ENCODE measurements at places on chromosomes 2 and 18.

DNA sequence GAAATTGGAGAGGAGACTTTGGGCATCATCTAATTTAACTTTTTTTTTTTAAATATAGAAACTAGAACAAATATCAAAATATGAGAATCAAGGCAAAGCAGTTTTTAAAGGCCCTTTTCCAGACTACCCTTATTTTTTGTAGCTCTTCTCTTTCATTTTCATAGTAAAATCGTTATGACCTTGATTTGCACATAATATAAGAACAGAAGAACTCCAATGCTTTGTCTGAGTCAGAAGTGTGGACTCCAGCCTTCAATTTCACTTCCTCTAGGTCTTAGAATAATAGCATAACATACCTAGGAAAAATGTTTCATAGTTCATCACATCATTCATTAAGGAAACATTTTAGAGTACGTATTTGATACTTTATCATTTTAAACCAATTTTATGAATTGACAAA, 74.4 kb downstream of the ANKRD12 start:
- DNase-seq: no peak

GRCh38 chr18:32368170-32368569, 102.5 kb downstream of the GAREM1 start:
- no peak for DNase-seq

- DNase-seq: no peak
Observed at GRCh38 chr2:237388036-237388435, 25.9 kb downstream of the COL6A3 start.

DNA sequence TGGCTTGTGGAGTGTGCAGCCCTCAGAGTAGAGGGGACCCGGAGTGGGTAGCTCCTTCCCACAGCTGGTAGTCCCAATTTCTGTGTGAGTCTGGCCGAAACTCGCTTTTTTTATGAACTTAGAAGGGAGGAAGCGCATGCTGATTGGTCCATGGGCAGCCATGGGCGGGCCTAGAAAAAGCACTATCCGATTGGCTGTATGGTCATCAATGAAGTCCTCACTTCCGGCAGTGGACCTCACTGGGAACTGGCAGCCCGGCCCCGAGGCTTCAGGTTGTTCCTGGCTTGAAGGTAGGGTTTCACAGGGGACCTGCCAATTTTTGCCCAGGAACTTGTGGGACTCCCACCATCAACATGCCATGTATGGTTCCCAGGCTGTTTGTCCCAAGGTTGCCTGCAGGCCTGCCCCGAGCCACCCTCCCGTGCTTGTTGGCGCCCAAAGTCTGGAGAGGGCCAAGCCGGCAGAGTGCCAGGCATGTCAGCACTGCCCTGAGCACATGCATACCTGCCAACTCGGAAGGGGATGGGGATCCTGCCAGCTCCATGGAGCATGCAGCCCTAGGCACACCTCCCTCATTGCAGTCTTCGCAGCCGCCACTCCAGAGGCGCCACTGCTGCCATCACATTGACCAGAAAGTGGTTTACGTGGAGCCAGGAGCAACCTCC, 98.5 kb downstream of the ATP9B start:
- no peak for DNase-seq

DNA sequence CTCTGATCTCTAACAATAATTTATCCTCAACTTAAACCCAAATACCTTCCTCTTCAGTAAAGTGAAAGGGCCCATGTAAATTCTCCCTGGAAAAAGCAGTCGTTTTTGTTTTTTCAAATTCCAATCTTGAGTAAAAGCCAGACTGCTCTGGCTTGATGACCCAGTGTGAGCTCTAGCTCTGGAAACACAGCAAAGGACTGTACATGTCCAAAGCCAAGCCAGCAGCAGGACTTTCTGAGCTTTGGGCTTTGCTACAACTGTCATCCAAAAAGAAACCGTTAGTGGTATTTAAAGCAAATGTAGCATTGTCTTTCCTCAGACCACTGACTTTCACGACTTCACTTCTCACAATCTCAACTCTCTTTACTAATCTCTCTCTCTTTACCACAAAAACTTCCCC, 25.4 kb downstream of the SH3YL1 start:
- no peak for DNase-seq

DNA sequence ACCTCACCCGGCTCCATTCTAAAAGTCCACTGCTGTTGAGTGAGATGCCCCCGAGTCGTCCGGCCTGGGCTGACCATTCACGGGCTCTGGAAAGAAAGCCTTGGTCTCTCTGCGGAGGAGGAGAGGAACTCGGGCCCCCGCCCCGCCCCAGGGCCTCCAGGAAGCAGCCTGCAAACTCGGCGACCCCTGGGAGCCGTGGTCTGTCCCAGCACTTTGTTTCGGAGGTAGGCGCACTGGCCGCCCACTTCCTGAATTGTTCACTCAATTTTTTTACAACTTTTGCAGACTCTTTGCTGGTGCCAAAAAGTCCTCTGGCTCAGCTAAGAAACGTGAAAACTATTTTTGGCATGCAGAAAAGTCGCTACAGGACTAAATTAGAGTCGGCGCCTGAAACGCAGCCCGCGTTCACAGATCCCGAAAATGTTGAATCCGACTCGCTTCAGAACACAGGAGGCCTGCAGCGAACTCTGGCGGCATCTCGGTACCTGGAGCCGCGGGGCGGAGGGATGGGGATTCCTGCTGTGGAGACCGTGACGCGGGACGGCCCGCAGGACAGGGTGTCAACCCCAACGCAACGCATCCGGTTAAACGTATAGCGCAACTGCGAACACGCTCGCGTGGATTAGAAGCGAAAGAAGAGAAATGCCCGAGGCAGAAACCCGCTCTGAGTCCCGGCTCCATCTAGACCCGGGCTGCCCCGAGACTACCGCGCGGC, 1.5 kb downstream of the PXDN start:
- DNase-seq: peak; percentile 64

GRCh38 chr18:63922049-63922448, 14.3 kb downstream of the SERPINB10 start:
- DNase-seq: no peak

GRCh38 chr2:43131051-43131889, 95.1 kb downstream of the ZFP36L2 start:
- peak; percentile 77 for DNase-seq

GRCh38 chr2:190435031-190435670, 27.0 kb downstream of the MFSD6 start:
- no peak for DNase-seq

- no peak for DNase-seq
Observed at GRCh38 chr18:71808616-71809015, 735.5 kb downstream of the CBLN2 start.

DNA sequence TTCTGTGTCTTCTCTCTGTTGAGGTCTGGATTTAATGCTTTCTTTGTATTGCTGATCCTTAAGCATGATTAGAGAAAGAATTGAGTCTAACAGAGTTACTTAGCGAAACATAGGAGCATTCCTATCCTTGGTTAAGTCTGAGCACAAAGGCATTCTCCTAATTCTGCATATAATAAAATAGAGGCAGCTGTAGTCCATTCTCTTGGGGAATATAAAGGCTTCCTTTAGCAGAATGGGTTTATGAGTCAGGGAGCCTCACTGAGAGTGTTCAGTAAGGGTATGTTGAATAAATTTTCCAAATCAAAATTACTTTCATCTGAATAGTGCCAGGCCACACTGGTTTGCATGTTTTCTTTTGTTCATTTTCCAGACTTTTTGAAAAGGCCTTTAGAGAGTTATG, 101.5 kb downstream of the GALNT1 start:
- no peak for DNase-seq

DNA sequence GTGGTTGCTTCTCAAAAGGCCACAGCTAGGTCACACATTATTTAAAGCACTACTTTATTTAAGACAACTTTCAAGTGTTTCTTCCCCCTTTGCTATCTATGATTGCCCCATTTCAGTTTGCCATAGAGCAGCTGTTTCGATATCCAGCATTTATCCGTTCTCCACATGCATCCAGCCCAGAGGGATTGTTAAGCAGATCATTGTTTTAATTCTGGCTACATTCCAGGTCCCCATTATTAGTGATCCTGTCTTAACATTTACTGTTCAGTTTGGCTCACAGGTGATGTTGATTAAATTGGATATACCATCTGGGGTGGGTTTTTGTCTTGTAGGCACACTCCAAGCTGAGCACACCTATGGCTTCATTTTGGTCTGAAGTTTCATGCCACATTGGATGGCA, 638.7 kb downstream of the ZEB2 start:
- no peak for DNase-seq

DNA sequence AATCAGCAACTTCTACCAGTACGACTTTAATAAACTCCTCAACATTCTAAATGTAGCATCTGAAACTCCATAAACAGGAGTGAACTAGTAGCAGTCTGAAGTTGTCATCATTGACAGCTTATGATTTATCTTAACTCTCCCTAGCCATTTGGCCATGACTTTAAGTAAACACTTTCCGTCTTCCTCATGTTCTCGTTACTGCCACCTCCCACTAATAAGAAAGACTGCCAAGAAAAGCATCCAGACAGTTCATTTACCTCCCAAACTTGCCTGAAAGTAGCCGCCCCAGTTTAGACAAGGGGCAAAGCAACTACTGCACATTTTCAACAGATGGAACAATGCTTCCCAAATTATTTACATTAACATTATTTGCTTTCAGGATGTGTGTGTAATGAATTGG, 287.5 kb downstream of the OSR1 start:
- no peak for DNase-seq

DNA sequence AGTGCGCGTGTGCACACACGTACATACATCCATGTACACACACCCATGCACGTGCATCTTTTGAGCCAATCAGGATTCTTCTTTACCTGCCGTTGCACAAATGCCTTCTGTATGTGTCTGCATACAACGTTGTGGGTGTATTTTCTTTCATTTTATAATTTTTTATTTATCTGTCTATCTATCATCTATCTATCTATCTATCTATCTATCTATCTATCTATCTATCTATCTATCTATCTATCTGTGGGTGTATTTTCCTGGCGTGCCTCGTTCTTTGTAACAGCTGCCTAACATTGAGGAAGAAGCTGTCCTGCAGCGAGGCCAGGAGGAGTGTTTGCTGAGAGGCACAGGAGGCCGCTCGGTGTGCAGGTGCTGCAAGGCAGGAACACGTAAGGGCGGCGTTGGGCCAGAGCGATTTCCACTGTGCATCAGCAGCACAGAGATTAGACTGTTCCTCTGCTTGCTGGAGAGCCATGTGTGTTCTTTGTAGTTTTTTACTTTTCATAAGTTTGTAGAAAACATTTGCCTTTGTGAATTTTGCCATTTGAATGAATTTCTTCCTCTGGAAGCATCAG, 84.4 kb downstream of the DGKD start:
- DNase-seq: no peak

DNA sequence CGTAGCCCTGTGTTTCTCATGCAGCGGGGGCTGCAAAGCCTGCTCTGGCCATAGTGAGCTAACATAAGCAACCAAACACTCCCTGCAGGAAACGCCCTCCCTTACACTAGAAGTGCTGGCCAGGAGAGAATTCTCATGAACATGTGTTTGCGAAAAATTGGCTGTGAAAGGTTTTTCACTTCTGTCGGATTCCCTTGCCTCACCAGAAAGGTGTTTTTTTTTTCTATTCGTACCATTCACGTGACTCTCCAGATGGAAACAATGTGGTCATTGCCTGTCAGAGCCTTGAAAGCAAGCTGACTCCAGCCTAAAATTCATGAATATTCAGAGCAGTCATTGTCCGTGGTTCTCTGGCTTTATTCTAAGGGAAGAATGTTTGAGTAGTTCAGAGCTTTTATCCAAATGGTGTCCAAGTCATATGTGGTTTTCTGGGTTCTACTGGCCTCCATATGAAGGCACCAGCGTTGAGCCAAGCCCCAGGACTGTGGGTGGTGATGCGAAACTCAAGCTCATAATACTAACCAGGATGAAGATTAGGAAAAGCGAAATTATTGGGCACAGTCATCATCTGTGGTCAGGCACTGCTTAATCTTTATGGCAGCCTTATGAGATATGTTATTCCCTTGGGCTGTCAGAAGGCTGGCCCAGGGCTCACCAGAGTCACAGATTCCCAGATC, 236.4 kb downstream of the ALPK2 start:
- DNase-seq: no peak

- DNase-seq: no peak
Observed at GRCh38 chr2:178484245-178485041, 4.2 kb downstream of the PLEKHA3 start.

DNA sequence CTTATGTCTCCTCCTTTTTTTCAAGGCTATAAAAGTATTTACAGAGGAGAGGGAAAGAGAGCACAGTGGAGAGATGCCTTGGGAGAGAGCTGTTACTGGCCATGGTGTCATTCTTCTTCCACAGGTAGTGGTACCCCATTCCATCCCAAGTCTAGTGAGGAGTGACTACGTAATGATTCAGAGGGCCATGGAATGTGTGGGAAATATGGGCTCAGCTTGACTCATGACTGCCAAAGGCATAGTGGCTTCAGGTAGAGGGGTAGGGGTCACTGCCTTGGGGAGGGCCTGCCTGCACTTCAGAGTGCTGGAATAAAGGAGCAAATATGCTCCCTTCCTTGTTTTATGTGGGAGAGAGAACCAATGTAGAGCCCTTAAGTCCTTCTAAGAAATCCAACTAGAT, 620.6 kb downstream of the IRS1 start:
- DNase-seq: no peak

- no peak for DNase-seq
Observed at GRCh38 chr2:31813016-31813415, 197.8 kb downstream of the MEMO1 start.

- DNase-seq: peak; percentile 58
Observed at GRCh38 chr18:23183411-23184150, 48.3 kb downstream of the CABLES1 start.

GRCh38 chr2:54176577-54176976, 61.2 kb downstream of the ACYP2 start:
- DNase-seq: peak; percentile 15

DNA sequence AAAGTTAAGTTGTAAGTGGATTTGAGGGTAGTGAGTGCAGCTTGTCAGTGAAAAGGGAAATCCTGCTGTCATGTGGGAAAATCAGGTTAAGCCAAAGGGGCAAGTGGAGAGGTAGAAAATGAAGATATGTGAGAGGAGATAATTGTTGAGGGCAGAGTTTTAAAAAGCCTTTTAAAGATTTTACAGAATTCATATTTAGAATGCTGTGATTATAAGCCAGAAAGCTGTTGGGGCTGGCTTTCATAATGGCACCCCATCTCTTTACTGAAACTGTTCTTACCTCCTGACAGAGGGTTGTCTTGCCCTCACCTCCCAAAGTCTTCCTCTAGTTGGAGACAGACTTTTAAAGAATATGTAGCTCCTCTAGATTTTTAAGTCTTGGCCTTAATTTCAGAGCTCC, 86.9 kb downstream of the MYO3B start:
- DNase-seq: no peak

DNA sequence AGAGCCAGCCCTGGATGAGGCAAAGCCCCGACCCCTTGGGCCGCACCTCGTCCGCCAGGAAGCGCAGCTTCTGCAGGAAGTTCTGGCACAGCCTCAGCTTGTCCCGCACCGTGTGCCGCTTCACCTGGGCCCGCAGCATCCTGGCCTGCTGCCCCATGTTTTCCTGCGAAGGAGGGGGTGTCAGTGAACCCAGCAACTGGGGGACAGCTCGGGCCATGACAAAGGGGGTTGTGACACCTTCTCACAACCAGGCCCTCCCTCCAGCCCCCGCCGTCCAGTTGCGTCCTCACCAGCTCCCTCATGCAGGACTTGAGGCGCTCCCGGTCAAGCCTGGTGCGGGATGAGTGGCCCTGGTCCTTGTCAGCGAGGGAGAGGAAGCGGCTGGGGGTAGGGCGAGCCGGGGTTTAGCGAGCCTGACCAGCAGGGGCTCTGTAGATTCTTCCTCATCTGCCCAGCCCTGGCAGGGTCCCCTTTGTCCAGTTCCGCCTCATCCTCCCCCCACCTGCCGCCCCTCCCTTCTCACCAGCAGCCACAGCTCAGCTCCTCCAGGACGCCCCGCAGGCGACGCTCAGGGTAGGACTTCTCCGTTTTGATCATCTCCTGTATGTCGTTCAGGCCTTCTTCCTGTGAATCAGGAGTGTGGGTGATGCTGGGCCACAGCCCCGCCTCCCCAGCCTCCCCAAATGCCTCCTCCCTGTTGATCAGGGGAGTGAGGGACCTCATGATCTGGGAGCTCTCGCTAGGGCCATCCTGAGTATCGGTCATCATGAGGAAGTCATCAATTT, 606 bp downstream of the OTOF start:
- no peak for DNase-seq

Data from non-pigmented ciliary epithelial cell (primary cell).